Activated CD4-positive, alpha-beta memory T cell treated with anti-CD3 and anti-CD28 coated beads for 36 hours (primary cell): ENCODE measurements at places on chromosomes 1 and 21. TPM values are rescaled to one million over a fixed set of nuclear protein-coding genes. Genes with fewer than 3 reads are reported as not detected.

DNA sequence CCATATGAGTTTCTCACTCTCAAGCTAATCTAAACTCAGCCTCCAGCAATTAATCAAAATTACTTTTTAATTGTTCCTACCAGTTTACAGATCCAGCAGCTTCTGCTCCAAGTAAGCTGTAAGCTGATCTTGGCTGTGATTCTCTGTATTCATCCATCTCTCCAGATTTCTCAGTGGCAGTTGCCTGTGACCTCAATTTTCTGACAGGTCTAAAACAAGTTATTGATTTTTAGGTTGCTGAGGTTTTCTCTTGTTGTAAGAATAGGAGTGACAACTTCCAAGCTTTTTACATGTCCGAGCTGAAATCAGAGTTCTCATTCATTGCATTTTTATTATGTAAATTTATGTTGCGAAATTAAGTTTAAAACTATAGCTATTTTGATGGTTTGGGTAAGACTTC is 1044.4 kb downstream of the PLA2G4A start:
- no peak for DNase-seq

- DNase-seq = peak; percentile 11
Observed at GRCh38 chr1:119318466-119319309, 49.9 kb upstream of the HAO2 start.

DNA sequence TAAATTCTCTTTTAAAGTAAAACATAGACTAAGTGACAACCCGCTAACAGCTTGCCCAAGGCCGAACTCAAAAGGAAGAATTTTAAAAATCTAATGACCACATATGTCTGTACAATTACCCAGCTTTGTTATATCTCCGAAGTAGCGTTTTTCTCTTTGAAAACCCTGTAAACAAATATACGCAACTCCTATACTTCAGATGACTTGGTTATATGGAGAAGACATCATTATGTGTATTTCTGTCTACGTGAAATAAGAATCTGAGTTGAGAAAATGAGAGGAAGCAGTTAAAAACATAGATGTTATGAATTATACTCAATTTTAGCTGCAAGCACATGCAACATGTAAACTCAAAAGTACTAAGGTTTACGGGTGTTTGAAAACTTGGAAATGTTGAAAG is 2.0 kb downstream of the PBX1 start:
- no peak for DNase-seq

GRCh38 chr1:55047611-55048010 is 8.3 kb downstream of the PCSK9 start:
- DNase-seq = no peak

DNA sequence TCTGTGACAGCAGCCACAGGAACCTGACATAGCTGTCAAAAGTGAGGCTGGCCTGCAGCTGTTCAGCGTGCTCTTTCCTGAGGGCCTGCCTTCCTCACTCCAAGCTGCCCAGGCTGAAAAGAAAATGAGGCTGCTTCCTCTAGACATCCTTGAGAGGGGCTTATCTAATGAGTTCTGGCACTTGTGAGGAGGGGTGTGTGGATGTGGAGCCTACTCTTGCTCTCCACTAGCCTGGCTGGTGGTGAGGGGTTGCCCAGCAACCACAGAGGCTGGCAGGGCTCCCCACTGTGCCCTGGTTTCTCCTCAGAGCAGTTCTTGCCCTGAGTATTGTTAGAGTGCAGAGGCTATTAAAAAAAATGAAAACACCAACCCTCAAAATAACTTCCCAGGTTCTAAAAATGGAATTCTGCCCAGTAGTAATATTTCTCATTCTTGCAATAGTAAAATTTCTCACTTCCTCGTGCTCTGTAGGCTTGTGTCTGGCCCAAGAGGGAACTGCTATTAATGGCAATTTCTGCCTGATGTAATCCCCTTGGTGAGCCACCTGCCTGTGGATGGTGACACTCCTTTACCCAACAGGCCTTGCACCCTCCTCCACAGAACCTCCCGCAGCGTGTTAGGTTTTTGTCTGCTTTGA is 52.6 kb upstream of the EPS8L3 start:
- DNase-seq = no peak

DNA sequence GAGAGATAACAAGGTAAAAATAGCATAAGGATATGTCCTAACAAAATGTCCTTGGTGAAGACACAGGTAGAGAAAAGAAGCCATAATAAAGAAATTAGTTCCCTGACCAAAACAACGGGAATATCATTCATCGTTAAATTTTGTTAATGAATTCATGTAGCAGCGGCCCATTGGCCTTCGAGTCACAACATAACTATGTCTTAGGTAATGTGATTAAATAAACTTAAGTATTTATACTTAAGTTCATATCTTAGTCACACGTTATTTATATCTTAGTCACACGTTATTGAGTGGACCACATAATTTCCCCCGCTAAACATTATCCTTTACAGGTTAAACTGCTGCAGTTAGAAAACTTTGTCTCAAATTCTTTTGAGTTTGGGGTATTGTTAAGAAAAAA is 1.2 kb downstream of the NEXN start:
- no peak for DNase-seq

HMGCS2 gene
- total RNA-seq = not detected
